Gastroesophageal sphincter (tissue), 4 donors: ENCODE measurements at places on chromosomes 16 and 17.
A peak's percentile ranks its signal among the peaks of the same experiment; 100 is the strongest.

DNA sequence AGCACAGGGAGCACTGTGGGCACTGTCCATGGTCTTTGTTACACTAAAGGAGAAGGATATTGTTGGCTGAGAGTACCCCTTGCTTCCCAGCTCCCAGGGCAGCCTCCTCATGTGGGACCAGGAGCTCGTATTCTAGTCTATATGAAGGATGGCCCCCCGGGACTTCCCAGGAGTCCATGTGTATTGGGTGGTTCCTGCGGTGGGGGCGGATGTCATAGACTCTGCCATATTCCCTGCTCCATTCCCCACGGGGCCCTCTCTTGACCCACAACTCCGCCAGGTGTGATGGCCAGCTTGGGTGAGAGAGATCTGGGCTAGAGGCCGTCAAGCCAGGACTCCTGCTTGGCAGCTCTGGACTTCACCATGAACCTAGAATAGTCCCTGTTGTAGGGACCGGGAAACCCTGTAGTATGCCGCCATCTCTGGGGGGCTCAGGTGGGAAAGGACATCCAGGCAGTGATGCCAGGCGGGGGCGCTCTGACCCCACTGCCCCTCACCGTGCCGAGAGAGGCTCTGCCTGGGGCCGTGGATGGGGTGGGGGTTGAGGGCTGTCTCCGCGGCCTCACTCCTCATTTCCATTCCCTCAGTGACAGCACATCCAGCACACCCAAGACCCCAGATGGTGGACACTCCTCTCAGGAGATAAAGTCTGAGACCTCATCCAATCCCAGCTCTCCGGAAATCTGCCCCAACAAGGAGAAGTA, 37.8 kb downstream of the OR1D5 start:
- no peak for ATAC-seq

DNA sequence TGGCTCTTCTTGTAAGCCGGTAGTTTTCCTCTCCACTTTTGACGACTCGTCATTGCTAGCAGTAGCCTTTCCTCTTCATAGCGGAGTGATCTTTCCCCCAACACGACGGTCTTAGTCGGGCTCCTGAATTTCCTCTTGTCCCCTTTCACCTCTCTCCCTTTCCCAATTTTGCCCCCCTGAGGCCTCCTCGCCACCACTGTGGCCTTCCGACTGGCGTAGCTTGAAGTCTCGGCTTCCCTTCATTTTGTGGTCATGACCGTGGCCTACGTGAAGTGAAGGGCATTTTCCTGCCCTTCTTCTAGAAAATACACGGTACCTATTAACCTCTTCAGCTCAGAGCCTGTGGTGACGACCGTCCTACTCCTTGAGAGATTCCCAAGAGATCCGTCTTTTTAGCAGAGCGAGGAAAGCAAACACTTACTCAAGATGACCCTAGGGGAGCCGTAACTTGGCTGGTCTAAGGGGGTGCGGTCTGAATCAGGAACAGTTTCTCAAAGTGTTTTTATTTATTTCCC, 787 bp downstream of the PRKAR1A start:
- ATAC-seq = peak; percentile 19

DNA sequence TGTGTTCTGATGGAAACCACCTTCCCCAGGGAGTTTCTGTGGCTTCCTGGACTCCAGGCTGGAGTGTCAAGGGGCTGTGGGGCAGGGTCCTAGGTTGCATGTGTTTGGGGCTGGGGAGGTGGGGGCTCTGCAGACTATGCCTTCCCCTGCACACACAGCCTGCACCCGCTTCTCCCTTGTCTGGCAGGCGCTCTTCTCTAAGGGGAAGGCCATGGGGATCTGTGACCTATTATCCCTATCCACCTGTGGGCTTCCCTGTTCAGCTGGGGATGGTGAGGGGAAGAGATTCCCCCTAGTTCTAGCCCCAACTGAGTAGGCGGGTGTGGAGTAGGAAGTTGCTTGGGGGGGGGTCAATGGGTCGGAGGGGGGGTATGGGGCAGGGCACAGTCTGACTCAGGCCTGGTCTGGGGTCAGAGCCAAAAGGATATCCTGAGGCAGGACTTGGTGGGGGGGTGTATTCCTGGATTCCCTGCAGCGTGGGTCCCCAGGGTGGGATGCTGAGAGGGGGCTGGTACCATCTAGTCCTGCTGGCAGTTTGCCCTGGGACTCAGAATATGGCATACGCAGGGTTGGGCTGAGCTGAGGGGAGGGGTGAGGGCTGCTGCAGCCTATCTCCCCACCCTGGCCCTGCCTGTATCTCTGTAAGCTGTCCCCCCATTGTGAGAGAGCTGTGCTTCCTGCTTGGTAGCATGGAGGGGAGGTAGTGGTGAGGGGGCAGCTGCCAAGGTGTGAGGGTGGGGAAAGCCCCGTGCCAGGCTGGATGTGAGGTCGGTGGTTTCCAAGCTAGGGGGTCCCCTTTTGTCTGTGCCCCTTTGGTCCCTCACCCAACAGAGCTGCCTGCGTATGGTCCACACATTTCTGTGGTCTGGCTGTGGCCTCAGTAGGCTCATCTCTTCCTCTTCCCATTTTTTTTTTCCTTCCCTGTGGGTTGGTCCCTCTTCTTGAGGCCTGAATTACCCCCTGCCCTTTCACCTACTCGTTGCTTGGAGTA, 14.7 kb downstream of the RARA start:
- peak; percentile 40 for ATAC-seq

DNA sequence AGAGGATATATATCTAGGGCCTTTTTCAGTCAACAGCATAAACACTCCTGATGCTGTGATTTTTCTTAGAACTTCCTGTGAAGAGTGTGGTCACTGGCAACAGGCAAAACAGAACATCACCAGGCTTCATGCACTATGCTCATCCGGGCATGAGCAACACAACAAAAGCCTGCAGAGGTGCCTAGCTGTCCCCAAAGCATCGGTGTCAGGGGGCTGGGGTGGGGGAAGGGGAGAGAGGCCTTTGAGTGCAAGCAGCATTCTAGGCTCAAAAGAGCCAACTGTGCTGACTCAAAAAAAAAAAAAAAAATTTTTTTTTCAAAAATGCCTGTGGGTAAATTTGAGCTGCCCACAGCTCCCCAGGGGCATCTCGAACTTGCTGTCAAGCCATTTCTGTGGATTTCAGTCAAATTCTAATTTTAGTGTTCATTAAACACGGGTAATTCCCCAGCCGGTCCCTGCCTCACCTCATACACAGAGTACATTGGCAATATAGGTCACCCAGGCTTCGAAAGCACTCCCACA, 194.6 kb upstream of the DYNLRB2 start:
- ATAC-seq = no peak

- peak; percentile 41 for ATAC-seq
Observed at GRCh38 chr17:45147581-45148182, 593 bp upstream of the HEXIM1 start.

GRCh38 chr16:83581082-83581481, 226.7 kb upstream of the HSBP1 start:
- no peak for ATAC-seq

DNA sequence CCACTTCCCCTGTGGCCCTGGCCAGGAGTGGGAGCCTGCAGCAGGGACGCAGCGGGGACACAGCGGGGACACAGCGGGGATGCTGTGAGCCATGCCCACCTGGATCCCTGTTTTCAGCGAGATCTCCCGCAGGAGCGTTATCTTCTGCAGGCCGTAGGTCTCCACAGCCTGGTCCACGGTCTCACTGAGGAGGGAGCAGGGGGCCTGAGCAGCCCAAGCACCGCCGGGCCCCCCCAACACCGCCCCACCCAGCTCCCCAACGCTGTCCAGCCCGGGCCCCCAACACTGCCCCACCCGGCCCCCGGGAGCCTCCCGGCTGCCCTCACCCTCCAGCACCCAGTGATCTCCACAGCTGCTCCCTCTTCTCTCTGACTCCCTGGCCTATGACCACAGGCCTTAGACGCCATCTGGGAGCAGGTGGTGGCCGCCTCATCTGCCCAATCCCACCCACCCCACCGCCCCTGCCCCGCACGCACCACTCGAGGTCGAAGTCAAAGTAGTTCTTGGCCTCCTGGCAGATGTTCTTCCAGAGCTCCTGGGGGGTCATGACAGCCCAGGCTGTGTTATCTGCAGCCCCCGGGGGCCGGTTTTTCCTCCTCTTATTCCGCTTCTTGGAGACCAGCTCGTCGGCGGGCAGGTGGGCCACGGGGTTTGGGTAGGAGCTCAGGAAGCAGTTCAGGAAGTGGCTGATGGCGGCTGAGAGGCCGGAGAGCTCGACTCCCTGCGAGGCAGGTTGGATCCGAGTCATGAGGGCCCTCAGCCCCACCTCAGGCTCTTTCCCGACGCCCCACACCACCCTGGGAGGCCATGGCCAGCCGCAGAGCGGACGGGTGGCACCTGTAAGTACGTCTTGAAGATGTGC, 17.0 kb downstream of the CLUH start:
- no peak for ATAC-seq

- ATAC-seq = no peak
Observed at GRCh38 chr16:70656712-70657263, 10.4 kb downstream of the IL34 start.

DNA sequence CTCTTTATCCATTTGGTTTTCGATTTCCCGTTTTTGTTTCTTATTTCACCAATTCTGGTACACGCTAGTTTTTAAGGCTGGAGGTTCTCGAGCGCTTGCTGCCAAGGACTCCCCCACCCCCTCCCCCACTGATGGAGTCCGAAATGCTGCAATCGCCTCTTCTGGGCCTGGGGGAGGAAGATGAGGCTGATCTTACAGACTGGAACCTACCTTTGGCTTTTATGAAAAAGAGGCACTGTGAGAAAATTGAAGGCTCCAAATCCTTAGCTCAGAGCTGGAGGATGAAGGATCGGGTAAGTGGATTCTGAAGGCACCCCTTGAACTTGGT, 825 bp downstream of the RPTOR start:
- ATAC-seq = no peak

DNA sequence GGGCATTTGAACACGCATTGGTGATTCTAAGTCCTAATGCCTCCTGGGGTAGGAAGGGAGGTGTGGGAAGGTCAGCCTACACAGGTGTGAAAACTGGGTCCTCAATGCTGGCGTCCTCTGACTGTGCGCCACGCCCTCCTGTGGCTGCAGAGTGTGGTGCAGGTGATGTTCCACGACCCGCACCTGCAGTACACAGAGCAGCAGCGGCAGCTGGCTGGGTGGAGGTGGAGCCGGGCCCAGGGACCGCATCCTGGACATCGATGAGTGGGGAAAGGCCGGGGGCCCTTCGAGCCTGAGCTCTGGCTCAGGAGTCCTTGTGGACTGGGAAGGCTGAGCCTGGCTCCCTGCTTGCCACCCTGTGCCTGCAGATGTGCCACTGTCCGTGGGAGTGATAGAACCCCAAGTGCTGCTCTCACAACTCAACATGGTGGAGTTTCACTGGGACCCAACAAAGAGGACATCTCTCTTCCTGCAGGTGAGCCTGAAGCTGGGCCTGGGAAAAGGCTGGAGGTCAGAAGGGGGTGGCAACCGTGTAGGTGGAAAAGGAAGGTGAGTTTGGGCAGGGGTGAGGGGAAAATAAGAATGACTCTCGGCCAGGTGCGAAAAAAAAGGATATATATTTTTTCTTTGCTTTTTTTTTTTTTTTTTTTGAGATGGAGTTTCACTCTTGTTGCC, 14.0 kb upstream of the STAC2 start:
- ATAC-seq = no peak

GRCh38 chr16:88726981-88727380, 20.7 kb downstream of the CTU2 start:
- ATAC-seq = no peak

GRCh38 chr16:10240854-10241613, 58.8 kb upstream of the GRIN2A start:
- ATAC-seq = no peak

GRCh38 chr17:45895969-45896785, 1.8 kb downstream of the MAPT start:
- ATAC-seq = no peak

DNA sequence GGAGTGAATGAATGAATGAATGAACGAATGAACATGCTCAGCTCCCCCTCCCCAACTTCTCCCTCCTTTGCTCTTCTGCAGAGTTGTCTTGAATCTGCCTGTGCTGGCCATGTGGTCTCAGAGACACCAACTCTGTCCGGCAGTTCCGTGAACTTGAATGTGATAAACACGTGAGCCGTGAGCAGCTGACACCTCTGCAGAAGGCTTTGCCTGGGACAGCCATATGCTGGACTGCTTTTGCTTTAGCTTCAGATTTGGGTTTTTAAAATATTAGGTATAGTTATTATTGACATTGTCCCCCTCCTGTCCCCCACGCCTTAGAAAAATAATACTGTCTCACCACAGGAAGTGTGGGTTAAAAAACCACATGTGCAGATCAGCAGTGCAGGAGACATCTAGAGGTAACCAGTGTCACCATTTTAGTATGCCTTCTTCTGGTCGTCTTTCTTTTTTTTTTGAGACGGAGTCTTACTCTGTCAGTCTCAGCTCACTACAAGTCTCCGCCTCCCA, 83.8 kb downstream of the ABCC1 start:
- ATAC-seq = no peak

DNA sequence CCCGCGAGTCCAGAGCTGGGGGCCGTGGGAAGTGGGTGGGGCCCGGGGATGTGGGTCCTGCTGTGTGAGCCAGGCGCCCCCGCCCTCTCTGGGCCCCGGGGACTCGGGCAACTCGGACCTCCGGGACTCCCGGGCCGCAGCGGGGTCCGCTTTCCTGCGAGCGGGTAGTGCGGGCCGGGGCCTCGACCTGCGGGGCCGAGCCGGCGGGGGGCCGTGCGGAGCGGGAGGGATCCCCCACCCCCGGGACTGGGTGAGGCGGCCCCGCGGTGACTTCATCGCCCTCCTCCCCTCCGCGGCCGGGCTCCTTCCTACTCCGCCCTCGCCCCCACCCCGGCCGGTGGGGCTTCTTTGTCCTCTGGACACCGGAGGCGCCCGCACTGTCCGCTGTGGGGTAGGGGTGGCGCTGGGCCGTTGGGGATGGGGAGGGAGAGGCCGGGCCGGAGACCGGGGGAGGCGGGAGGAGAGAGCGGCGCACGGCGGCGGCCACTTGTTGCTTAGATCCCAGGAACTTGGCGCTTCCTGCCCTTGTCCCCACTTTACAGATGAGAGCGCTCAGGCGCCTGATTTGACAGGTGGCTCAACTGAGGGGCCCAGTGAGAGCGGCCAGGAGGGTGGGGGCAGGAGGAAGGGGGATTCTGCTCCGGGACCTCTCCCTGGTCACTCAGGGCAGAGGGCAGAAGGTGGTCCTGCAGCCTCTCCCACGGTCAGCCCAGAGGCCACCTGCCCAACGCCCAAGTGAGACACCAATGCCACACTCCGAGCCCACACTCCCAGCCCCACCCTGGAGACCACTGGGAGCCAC, 874 bp downstream of the CMTM3 start:
- peak; percentile 57 for ATAC-seq

DNA sequence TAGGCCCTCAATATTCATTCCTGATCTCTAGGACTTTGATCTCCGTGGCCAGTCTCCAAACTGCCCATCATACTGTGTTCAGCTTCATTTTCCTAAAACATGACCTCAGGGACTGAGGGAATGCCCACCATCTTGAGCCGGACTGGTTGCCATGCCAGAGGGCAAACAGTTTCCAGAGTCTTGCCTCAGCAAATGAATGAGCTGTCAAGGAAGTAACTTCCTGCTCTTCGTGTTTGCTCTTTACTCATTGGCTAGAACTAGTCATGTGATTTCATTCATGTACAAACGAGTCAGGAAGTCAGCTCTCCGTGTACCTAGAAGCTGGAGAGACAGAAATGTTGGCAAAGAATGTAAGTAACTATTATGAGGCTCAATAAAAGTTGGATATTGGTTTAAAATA, 50.2 kb downstream of the ANKFN1 start:
- no peak for ATAC-seq

GRCh38 chr16:46573008-46573833, 48.0 kb downstream of the SHCBP1 start:
- no peak for ATAC-seq
